ENCODE measurements at places on chromosomes 3 and 15. TPM values are rescaled to one million over a fixed set of nuclear protein-coding genes. Genes with fewer than 3 reads are reported as not detected.

The PATL2 gene
- total RNA-seq: 4.5 TPM

The OXTR gene
- 0.52 TPM for total RNA-seq

The AHSG gene
- total RNA-seq: not detected

The DPPA2 gene
- not detected for total RNA-seq

The C15orf40 gene
- 5.9 TPM for total RNA-seq

The CALML4 gene
- total RNA-seq: 0.52 TPM

The ROBO2 gene
- not detected for total RNA-seq

GRCh38 chr3:11634081-11634635 lies 9.6 kb downstream of the VGLL4 start:
- no peak for DNase-seq

GRCh38 chr3:53161450-53161819 lies 426 bp downstream of the PRKCD start:
- no peak for DNase-seq

GRCh38 chr15:98035134-98035533 lies 74.6 kb downstream of the ARRDC4 start:
- no peak for DNase-seq

DNA sequence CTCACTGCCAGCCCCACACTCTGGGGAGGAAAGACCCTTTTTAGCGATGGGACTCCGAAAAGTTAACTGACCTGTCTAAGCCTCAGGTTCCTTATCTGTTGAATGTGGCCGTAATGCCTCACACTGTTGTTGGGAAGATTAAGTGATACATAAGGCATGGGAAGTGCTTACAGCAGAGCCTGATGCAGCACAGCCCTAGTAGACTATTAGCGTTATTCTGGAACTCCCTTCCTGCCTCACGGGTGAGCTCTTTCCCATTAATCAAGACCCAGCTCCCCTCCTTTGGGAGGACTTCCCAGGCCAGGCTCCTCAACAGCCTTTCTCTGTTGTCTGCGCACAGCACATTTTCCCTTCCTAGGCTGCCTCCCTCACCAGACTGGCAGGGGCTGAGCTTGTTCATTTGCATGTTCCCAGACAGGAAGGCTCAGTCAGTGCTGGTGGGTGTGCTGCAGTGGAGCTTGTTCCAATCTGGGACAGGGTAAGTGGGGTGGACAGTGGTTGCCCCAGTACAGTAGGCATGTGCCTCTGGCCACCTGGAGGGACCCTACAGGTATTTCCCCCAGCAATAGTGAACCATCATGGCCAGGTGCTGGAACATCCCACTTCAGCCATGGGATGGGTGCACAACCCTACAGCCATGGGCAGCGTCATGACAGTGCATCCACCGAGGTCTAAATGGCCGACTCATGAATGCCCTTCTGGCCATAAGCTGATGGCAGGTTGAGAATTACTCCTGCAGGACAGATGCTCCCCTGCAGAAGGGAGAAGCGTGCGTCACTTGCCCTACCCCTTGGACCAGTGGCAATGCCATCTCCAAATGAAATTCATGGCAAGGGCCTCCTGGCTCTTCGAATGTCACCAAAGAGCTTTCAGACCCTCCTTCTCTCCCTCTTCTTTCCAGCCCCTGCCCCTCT lies 5.8 kb upstream of the PSTPIP1 start:
- DNase-seq: no peak

DNA sequence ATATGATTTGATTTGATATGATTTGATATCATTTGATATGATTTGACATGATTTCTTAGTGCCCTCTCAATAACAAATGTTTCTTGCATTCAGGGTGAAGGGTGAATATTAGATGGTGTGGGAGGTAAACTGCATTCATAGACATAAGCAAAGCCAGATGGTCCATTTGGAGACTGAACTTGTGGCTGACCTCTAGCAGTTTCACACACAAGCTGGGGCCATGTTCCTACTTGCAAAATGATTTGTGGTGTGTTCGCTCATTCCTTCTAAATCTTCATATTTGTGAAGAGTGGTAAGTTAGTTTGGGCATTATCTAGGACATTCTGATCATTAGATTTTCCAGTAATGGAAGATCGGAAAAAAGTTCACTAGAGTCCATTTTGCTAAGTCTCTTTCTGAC lies 40.5 kb upstream of the CCR4 start:
- no peak for DNase-seq

- no peak for DNase-seq
Measured at GRCh38 chr3:71163198-71163918, 420.2 kb downstream of the FOXP1 start.

GRCh38 chr15:59779110-59779509 lies 90.0 kb upstream of the BNIP2 start:
- DNase-seq: no peak

- DNase-seq: peak; percentile 77
Measured at GRCh38 chr3:14524311-14524711, 15.8 kb downstream of the GRIP2 start.

DNA sequence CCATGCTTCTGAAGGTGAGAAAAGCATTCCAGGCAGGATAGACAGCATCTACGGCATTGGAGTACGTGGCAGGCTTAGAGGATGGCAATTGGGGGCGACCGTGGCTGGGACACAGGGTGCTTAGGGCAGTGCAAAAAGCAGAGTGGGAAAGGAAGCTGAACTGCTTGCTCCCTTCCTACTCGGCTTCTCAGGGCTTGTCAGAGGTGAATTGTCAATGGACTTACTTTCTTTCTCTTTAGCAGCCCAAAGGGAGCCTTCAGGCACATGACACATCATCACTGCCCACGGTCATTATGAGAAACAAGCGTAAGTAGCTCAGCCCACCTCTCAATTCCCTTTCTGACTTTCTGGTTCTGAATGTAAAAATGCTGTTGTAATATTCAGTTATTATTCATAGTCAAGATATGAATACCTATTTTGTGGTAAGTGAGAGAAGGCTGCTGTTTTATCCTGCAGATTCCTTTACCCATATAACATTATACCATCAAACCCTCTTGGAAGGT lies 84.3 kb downstream of the KLHL25 start:
- DNase-seq: no peak

- DNase-seq: no peak
Measured at GRCh38 chr3:193702967-193703366, 110.0 kb downstream of the OPA1 start.

DNA sequence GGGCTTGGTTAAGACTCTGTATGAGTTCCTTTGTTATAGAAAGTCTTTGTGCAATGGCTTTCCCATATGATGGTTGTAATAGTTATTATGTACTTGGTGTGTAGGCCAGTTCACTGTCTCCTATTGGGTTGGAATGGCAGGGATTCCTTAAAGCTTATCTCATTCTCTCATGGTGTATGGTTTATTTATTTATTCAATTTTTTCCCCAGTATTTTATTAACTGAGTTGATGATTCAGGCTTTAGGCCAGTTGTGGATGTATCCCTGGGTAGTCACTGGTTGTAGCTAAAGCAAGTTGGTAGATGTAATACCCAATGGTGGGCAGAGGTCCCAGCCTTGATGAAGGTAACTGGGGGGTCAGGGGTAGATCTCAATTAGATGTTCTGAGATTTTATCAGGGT lies 349.4 kb downstream of the DOCK3 start:
- no peak for DNase-seq

DNA sequence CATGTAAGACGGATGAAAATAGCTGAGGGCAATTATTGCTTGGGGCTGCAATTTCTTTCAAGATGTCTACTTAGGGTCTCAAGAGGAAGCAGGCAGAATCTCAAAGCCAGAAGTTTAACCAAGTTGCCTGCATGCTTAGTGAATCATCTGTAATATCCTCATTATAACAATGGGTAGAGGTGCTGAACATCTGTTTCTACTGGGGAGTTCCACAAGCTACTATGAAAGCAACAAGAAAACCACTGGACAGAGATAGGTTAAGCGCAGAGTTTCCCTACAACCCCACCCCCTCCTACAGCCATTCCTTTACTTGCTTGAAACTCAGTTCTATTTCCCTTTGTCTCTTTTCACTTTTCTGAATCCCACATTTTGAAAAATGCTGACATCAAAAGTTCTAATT lies 759.4 kb upstream of the GBE1 start:
- no peak for DNase-seq

DNA sequence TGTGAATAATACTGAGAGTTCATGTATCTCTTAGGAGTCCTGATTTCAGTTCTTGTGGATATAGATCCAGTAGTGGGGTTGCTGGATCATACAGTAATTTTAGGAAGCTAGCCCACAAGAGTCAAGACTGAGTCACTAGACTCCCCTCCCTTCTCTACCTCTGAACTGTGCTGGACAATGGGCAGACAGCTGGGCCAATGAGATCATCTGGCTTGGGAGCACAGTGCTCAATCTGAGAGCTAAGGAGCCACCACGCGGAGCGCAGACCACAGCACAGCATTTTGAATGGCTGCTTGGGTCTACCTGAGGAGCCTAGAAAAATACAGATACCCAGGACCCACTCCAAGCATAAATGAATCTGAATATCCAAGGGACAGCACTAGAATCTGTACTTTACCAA lies 32.5 kb downstream of the WNT5A start:
- peak; percentile 30 for DNase-seq

DNA sequence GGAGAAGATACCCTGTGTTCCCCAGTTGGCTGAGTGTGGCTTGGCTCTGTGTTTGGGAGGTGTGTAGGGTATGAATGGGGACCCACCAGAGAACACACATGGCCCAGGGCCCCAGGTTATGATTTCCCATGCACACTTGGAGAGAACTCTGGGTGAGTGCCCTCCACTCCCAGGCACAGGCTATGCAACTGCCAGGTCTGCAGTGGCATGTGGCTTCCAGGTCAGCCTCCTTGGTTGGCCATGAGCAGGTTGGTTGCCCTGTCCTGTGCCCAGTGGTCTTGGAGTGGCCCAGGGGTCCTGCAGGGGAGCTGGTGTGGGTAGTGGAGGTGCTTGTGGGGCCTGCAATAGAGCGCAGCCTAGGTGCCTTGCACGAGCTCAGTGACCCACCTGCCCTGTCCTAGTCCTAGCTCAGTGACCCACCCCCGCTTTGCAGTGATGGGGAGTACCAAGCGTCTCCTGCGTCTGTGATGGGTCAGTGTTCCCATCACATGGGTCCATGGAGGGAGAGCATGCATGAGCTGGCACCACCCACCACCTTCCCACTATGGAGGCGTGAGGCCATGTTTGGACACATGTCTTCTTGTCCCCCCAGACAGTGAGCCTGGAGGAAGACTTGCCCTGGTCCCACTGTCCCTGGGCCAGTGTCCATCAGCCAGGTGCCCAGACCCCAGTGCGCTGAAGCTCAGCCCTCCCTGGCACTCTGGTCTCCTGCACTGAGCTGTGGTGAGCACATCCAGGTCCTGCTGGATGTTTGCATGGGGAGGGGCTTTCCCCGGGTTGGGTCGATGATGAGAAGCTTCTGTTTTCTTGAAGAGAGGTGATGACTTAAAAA lies 217.3 kb downstream of the SNRPN start:
- DNase-seq: peak; percentile 26

- no peak for DNase-seq
Measured at GRCh38 chr15:77060546-77060945, 10.4 kb downstream of the TSPAN3 start.

- no peak for DNase-seq
Measured at GRCh38 chr3:114192136-114192535, 13.3 kb upstream of the DRD3 start.

All from right atrium auricular region (tissue), 2 donors.